ENCODE measurements at places on chromosomes 2 and 18. TPM values are rescaled to one million over a fixed set of nuclear protein-coding genes. Genes with fewer than 3 reads are reported as not detected.

GRCh38 chr2:120735746-120736170 lies at the start of gene GLI2:
Gene GLI2, plus strand, starts transcription at chr2:120735868. Its CDS starts 61,453 bp downstream, at chr2:120797321.
- H3K4me3 ChIP-seq, result peak within 1 kb of the TSS; percentile 89
- H3K36me3 ChIP-seq, result no peaks in the 10 kb centered on the region
- peak; percentile 87 for DNase-seq
- peak within 1 kb of the TSS; percentile 98 for H3K27ac ChIP-seq
- no peaks in the 10 kb centered on the region for H3K27me3 ChIP-seq
- peaks cover 53% of the 10 kb centered on the region for H3K4me1 ChIP-seq

- peaks cover 12% of the 10 kb centered on the region for H3K27me3 ChIP-seq
- DNase-seq, result peak; percentile 26
- H3K27ac ChIP-seq, result no peak overlapping the region
- H3K36me3 ChIP-seq, result no peaks in the 10 kb centered on the region
- peaks cover 13% of the 10 kb centered on the region for H3K4me1 ChIP-seq
Measured at GRCh38 chr2:85710687-85711577, 16.8 kb downstream of the GNLY start.

Gene CD8B2
- not detected for total RNA-seq

Gene FBXO48
- 0.77 TPM for total RNA-seq

Gene SCG2
- total RNA-seq, result 2.3 TPM
